ENCODE measurements at places on chromosomes 16 and 17.

- H3K36me3 ChIP-seq: no peaks in the 10 kb centered on the region
- no peak for DNase-seq
Observed at GRCh38 chr16:48627148-48627547, 17.2 kb upstream of the N4BP1 start.

DNA sequence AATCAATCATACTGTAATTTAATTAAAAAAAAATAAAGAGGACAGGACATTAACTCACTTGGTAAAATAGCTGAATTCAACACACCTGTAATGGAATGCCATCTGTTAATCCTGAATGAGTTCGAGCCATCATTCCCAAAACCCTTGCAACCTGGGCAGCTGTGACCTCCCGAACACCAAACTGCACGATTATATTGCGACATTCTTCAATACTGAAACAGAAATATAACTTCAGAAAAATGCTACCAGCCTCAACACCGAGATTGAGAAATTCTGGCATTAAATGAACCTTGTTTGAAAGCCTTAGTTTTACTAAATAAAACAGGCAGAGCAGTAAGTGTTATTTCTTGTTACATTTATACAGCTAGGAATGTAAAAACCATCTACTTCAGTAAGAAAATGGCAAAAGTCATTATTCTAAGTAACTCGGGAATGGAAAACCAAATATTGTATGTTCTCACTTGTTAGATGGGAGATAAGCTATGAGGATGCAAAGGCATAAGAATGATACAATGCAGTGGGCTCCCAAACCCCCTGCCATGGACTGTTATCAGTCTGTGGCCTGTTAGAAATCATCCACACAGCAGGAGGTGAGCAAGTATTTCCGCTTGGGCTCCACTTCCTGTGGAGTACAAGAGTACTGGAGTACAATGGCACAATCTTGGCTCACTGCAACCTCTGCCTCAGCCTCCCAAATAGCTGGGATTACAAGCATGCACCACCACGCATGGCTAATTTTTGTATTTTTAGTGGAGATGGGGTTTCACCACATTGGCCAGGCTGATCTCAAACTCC, 46.5 kb downstream of the CNOT1 start:
- H3K4me3 ChIP-seq: no peak overlapping the region
- DNase-seq: no peak
- peak overlapping the region; percentile 31 for H3K27ac ChIP-seq
- H3K36me3 ChIP-seq: peaks cover 93% of the 10 kb centered on the region
- peaks cover 18% of the 10 kb centered on the region for H3K4me1 ChIP-seq

DNA sequence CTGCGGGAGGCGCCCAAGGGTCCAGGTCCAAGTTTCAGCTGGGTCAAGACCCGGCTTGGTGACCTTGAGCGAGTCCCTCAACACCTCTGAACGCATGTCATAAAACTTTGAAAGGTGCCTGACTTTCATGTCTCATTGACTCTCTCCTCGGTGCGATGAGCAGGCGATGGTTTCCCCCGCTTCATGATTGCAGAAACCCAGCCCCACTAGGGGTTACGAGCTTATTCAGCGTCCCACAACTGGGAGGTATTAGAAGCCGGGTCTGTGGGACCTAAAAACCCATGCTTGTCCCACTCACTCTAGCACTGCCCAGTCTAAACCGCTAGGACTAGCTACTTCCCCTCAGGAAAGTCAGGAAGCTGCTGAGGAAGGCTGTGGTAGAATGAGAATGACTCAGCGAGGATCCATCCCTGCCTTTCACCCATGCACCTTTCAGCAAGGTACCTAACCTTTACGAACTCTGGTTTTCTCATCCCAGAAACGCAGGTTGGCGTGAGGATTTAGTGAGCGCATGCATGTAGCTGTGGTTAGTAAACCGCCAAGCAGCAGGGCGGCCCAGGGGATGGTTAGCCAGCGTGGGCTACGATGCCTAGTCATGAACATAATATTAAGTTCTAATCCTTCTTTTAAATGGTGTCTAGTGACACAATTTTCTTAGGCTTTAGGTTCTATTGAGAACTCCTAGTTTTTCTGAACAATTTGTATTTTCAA, 26.2 kb upstream of the RFFL start:
- peaks cover 57% of the 10 kb centered on the region for H3K4me1 ChIP-seq
- H3K4me3 ChIP-seq: peak overlapping the region; percentile 79
- H3K27me3 ChIP-seq: no peaks in the 10 kb centered on the region
- H3K36me3 ChIP-seq: peaks cover 14% of the 10 kb centered on the region

GRCh38 chr17:19332371-19333131, 30.0 kb downstream of the B9D1 start:
- no peak for DNase-seq
- no peaks in the 10 kb centered on the region for H3K36me3 ChIP-seq
- peaks cover 23% of the 10 kb centered on the region for H3K27me3 ChIP-seq
- H3K4me3 ChIP-seq: no peak overlapping the region
- H3K27ac ChIP-seq: no peak overlapping the region

- peaks cover 34% of the 10 kb centered on the region for H3K4me1 ChIP-seq
- H3K27ac ChIP-seq: no peak overlapping the region
- no peaks in the 10 kb centered on the region for H3K27me3 ChIP-seq
- H3K36me3 ChIP-seq: peaks cover 34% of the 10 kb centered on the region
Observed at GRCh38 chr16:16000685-16001084, 51.3 kb downstream of the ABCC1 start.

DNA sequence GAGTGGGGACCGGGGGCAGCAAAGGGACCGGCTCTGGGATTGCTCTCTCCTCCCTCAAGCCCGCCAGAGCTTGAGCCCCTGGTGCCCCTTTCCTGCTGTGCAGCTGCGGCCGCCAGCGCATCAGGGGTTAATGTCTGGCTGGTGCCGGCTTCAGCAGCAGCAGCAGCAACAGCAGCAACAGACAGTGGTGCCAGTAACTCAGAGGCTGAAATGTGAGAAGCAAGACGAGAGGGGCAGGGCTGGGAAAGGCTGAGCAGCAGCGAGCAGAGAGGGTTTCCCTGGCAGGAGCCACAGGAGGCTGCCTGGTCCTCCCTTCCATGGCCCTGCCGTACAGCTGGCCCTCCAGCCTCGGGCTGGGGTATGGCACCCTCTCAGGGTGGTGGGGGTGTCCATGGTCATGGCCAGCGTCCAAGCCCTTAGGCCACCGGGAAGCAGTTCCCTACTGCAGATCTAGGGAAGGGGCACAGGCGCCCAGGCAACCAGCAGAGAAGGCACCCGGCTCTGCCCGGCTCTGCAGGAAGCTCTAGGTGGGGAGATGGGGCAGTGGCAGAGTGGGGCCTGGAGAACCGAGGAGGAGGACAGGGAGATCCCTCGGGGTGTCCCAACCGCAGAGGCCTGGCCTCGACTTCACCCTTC, 21.1 kb upstream of the TFAP4 start:
- H3K4me1 ChIP-seq: no peaks in the 10 kb centered on the region
- no peak overlapping the region for H3K27ac ChIP-seq
- H3K27me3 ChIP-seq: no peaks in the 10 kb centered on the region

DNA sequence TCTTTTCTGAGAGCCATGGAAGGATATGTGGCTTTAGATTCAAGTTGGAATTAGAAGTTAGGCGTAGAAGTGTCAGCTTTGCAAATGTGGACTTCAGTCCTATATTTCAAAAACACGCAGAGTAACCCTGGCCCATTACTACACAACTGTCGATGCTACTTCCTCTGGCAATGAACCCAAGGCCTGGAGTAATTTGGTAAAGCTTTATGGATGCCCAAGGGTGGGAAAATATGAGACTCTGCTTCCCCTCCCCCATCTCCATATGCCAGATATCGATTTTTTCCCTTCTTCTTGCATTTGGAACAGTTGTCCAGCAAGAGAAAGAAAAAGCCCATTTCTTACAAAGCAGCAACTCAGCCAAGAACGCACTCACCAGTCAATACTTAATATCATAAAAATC, 2.9 kb upstream of the MAP1LC3B start:
- peaks cover 9% of the 10 kb centered on the region for H3K36me3 ChIP-seq
- peaks cover 59% of the 10 kb centered on the region for H3K4me1 ChIP-seq
- DNase-seq: no peak
- no peak overlapping the region for H3K4me3 ChIP-seq

DNA sequence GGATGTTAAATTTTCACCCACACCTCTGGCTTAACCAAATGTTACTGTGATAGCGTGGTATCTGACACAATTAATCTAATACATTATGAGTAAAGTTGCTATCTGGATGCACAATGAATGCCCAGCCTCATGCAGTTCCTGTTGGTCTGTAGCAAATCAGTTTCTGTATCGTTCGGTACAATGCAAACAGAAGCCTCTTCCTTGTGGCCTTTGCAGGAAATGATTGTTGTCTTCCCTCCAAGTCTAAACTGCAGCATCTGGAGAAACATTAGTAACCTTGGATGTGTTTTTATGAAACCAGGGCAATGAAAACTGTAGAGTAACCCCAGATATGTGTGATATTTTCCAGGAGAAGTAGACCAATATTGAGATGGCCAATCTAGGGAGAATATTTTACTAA, 46.8 kb downstream of the CYB561 start:
- peaks cover 8% of the 10 kb centered on the region for H3K36me3 ChIP-seq
- no peak overlapping the region for H3K27ac ChIP-seq
- H3K27me3 ChIP-seq: no peaks in the 10 kb centered on the region
- DNase-seq: no peak

DNA sequence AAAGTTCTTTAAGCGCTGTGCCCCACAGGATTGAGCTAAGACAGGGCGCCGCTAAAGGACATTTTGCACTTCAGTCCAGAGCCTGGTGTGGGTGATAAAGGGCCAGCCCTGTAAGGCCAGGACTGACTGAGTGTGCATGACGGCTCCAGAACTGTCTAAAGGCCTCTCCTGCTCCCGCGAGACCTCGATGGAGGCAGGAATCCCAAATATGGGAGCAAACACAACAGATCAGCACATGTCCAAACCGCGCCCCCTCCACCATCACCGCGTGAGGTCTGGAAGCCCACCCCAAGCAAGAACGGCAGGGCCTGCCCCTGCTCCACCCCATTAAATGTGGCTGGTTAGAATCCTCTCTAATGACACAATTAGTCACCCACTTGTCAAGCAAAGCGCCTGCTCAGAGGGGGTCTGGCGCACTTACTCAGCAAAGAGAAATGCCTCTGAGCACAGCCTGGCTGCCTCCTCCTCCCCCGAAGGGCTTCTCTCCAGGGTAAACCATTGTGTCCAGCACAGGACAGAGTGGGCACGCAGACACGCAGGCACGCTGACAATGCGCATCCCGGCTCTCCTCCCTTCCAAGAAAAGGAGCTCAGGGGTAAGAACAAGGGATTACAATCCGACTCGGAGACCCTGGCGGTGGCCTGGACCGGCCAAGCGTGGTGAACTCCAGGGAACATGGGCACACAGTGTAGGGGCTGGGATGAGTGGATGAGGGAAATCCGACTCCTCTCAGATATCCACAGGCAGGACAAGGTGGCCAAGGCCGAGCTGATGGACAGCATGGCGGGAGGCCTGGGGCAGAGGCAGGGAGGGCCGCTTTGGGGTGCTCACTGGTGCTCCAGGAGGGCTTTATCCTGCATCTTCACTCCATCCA, 1.5 kb downstream of the MXRA7 start:
- peaks cover 30% of the 10 kb centered on the region for H3K4me1 ChIP-seq
- H3K27me3 ChIP-seq: no peaks in the 10 kb centered on the region
- peaks cover 17% of the 10 kb centered on the region for H3K36me3 ChIP-seq
- H3K4me3 ChIP-seq: peak overlapping the region; percentile 70
- H3K27ac ChIP-seq: peak overlapping the region; percentile 33
- no peak for DNase-seq
